ENCODE measurements at places on chromosomes 11 and 22.

DNA sequence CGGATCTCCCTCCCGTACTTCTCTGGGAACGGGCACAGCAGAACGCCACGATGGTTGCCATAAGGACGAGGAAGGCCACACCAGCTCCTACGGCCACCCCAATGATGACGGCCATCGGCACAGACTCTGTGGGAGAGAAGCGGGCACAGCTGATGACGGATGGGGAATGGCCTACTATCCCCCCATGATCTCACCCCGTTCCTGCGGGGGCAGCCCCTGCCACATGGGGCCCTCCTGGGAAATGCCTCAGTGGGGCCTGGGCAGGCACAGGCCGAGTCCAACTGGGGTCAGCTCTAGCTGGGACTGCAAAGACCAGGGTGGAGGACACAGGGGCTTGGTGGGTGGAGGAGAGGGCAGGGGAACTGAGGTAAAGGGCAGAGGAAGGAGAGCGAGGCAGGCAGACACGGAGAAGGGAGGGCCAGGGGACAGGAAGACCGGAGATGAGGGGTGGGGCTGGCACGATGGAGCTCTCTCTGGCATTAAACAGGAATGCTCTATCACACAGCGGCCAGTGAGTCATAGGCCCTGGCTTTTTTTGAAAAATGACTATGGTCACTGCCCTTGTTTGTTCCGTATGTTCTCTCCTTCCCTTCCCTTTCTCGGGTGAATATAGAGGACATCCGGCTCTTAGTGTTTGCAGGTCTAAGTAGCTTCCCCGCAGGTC is 76.0 kb downstream of the ST3GAL4 start:
- no peak for DNase-seq

GRCh38 chr11:35079611-35080010 is 59.4 kb upstream of the CD44 start:
- no peak for DNase-seq

GRCh38 chr11:77100166-77101042 is 2.2 kb upstream of the OMP start:
- DNase-seq, result no peak

DNA sequence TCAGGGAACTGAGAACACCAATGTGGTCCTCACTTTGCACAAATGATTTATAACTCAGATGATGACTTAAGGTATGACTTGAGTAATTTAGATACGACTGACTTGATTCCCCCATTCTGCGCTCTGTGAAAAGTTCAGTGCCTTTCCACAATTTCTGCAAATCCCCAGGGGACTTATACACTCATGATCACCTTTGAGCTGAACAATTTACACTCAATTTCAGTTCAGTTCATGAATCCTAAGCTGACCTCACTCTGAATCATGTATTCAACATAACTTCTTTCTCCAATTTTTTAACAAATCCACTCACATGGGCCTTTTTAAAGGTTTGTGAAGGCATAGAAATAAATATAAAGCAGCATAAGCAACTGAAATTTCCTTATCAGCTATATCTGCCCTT is 274.2 kb downstream of the FAM76B start:
- DNase-seq, result no peak

DNA sequence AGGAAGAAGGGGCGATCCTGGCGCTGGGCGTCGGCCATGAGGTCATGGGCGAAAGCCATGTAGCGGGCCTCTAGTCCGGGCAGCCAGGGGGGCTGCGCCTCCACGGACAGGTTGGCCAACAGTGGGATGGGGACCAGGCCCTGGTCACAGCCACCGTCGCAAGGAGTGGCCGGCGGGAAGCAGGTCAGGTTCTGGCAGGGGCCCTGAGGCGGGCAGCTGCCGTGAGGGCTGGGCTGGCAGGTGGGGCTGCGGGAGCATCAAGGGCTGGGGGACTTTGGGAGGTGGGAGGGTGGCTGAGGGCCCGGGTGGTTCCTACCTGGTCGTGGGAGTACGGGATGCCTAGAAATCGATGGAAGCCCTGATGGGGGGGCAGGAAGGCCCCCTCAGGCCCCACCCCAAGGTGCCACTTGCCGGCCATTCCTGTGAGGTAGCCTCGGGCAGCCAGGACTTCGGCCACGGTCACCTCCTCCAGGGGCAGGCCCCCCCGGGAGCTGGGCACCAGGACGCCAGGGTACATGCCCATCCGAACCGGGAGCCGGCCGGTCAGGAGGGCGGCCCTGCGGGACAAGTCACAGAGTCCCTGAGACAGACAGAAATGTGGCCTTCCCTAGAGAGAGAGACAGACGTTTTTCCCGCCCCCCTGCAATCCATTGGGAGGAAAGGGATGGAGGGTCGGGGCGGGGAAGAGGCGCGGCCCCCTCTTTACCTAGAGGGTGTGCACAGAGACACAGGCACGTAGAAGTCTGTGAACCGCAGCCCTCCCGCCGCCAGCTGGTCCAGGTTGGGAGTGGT is 906 bp downstream of the ARSA start:
- DNase-seq, result no peak

DNA sequence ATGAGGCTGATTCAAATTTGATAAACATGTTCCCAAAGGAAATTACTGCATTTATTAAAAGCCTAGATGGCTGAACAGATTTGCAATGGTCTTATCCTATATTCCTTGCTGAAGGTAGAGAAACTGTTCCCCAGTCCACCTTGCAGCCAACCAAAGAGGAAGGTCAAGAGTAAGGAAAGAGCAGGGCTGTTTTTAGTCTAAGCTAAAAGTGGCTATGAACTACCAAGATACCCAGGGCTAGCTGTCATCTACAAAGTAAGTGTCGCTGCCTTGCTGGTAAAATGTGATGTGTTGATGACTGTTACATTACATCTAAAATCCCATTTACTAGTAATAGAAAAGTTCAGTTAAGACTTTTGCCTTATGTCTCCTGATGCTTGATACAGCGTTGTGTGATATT is 290.1 kb upstream of the MPPED2 start:
- no peak for DNase-seq

DNA sequence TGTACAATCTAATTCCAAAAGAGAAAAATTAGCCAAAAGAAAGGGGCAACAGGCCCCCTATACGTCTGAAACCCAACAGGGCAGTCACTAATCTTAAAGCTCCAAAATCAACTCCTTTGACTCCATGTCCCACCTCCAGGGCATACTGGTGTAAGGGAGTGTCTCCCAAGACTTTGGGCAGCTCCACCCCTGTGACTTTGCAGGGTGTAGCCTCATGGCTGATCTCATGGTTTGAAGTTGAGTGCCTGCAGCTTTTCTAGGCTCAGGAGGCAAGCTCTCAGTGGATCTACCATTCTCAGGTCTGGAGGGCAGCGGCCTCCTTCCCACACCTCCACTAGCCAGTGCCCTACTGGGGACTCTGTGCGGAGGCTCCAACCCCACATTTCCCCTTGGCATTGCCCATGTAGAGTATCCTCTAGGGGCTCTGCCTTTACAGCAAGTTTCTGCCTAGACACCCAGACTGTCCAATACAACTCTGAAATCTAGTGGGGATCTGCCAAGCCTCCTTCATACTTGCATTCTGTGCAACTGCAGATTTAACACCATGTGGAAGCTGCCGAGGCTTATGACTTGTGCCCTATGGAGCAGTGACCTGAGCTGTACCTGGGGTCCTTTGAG is 94.5 kb downstream of the TRIM29 start:
- no peak for DNase-seq

DNA sequence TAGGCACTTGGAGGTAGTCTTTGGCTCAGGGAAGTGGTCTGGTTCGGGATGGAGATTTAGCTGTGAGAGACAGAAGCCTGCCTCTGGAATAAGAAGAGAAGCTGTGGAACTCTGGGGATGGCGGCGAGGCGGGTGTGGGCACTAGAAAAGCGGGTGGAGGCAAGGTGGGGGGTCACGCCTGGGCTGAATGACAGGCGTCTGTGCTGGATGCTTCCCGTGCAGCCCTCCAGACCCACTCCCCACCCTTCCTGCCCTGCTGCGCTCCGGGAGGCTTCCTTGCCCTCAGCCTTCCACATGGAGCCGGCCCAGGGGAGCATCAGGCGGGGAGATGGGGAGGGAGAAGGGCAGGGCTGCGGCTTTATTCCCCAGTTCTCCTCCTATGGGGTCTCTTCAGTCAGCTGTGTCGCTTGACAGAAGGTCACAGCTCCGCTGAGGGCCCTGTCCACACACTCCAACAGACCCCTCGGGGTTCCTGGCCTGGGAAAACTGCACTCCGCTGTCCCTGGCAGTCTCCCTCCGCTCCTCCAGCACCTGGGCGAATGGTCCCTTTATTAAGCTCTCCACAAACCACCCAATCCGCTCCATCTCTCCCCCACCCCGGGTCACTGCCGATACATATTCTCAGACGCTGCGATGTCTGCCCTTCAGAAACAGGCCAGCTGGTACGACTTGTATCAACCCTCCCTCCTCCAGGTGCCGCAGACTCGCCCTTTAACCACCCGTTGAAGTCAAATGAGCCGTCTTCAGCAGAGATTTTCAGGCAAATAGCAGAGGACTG is 6.2 kb downstream of the DNAJB13 start:
- DNase-seq, result no peak

- no peak for DNase-seq
These were observed 51.1 kb upstream of the JAM3 start for GRCh38 chr11:134017511-134018430.

- no peak for DNase-seq
These were observed 104.5 kb downstream of the CHST1 start for GRCh38 chr11:45560913-45561281.

GRCh38 chr11:134046681-134047449 is 22.0 kb upstream of the JAM3 start:
- no peak for DNase-seq

DNA sequence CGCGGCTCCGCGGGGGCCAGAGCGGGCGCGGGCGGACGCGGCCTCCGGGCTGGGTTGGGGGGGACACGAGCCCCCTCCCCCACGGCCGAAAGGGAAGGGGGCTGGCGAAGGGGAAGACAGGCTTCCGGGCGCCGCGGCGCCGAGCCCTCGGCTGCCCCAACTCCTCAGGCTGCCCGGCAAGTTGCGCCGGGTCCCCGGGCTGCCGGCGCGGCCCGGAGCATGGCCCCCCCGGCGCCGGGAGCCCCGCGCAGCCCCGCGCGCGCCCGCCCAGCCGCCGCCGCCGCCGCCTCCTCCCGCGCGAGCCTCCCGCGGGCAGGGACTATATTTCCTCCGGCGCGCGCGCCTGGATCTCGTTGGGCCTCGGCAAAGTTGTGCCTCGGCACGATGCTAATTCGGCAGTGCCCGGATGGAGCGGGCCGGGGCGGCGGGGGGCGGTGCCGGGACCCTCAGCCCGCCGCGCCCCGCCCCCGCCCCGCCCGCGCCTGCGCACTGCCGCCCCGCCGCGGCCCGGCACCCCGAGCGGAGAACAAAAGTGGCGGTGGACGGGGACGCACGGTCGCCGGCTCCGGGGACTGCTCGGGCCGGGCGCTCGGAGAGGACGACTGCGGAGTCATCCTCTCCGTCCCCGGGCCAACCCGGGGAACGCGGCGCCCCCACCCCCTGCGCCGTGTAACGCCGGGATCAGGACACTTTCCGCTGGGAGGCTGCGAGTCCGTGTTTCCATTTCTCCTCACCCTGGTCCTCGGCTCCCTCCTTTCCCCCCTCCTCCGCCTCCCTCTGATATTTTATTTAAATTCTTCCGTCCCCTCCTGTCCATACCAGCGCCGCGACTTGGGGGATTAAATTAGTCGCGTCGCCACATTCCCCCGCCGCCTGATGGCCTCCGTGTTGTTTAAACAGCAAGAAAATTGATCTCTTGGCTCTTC is at the start of gene PHF21B:
Gene PHF21B, minus strand, starts transcription at position 400 of the 926 bp plus-strand sequence. CDS start 456 bp downstream, outside the sequence.
- peak; percentile 55 for DNase-seq

GRCh38 chr11:32892355-32893092 is at the start of gene QSER1:
Gene QSER1, plus strand, starts transcription at chr11:32892811. Its CDS starts 315 bp downstream, at chr11:32893126.
- no peak for DNase-seq

GRCh38 chr11:82863209-82863608 is 37.0 kb downstream of the PRCP start:
- no peak for DNase-seq

GRCh38 chr11:132999516-132999915 is 532.8 kb downstream of the OPCML start:
- no peak for DNase-seq

DNA sequence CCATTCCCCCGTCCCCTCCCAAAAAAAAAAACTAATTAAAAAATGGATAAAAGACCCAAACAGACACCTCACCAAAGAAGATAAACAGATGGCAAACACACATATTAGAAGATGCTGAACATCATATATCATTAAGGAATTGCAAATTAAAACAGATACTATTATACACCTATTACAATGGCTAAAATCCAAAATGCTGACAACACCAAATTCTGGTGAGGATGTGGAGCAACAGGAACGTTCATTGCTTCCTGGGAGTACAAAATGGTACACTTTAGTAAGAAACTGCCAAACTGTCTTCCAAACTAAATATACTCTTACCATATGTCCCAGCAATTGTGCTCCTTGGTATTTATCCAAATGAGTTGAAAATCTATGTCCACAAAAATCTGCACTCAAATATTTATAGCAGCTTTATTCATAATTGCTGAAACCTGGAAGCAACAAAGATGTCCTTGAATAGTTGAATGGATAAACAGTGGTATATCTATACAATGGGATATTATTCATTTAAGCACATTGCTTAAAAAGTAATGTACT is 19.9 kb downstream of the NAGA start:
- DNase-seq, result no peak

DNA sequence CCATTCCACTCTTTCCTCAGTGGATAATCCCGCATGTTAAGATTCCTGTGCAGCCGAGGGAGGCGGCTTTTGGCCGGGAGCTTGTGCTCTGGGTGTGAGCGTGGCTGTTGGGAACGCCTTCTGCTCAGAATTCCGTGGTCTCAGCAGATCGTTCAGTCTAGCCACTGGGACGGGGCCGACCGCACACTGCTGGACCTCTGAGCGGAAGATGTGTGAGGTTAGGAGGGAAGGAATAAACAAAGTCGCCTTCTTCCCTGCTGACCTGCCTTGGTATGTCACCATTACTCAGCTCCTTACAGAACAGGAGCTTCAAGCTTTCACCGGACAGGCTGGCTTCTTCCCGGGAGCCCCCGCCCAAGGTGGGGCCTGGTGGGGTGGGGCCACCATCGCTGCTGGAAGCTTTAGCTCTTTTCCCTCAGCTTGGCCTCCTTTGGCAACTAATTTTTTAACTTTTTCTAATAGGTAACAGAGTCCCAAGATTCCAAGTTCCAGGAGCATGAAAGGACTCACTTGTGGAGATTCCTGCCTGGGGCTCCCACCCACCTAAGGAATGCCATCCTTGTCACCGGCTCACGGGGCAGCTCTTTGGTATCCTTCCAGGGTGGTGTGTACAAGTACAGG is 22.5 kb upstream of the SEPTIN5 start:
- no peak for DNase-seq

DNA sequence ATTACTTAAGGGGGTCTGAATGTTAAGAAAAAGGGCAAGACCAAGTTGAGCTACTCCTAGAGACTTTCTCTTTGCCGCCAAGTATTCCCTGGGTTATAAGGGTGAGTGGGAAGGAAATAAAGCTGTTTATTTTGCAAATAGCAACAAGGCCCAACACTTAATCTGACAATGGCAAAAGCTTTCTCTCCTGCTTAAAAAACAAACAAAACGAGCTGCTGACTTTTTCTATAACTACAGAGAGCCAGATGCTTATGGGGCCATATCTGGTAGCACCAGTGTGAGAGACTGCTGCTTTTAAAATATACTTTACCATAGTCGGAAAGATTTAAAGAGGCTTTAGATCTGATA is 2.3 kb upstream of the KDM2A start:
- DNase-seq, result no peak

GRCh38 chr22:42473484-42474193 is 41.4 kb upstream of the NFAM1 start:
- peak; percentile 19 for DNase-seq

GRCh38 chr22:22810018-22810427 is 77.6 kb upstream of the IGLL5 start:
- DNase-seq, result no peak
